Activated CD8-positive, alpha-beta memory T cell treated with anti-CD3 and anti-CD28 coated beads for 1 hour (primary cell): ENCODE measurements at places on chromosomes 6 and 20.

GRCh38 chr6:122289762-122290539 is 109.5 kb upstream of the HSF2 start:
- DNase-seq, result no peak

DNA sequence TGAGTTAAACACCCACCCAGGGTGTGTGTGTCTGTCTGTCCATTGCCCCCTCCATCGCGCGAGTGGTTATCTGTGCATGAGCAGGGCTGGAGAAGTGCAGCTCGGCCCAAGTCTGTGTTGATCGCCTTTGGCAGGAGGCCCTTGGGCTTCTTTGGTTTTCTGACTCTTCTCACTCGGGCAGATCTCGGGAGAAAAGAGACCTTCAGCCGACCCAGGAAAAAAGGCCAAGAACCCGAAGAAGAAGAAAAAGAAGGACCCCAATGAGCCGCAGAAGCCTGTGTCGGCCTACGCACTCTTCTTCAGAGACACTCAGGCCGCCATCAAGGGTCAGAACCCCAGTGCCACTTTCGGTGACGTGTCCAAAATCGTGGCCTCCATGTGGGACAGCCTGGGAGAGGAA is 132.9 kb downstream of the JPH2 start:
- no peak for DNase-seq

DNA sequence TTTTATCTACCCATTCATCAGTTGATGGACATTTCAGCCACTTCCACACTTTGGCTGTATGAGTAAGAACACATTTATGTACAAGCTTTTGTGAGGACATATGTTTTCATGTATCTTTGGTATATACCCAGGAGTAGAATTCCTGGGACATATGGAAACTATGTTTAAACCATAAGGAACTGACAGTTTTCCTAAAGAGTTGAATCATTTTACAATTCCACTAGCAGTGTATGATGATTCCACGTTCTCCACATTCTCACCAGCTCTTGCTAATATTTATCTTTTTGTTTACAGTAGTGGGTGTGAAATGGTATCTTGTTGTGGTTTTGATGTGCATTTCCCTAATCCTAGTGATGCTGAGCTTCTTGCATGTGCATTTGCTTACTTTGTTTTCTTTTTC is 338.1 kb downstream of the PLCB1 start:
- DNase-seq, result no peak

- DNase-seq, result no peak
Observed at GRCh38 chr20:62395311-62396242, 8.7 kb downstream of the RPS21 start.

- no peak for DNase-seq
Observed at GRCh38 chr20:63011798-63012197, 5.0 kb upstream of the BHLHE23 start.

DNA sequence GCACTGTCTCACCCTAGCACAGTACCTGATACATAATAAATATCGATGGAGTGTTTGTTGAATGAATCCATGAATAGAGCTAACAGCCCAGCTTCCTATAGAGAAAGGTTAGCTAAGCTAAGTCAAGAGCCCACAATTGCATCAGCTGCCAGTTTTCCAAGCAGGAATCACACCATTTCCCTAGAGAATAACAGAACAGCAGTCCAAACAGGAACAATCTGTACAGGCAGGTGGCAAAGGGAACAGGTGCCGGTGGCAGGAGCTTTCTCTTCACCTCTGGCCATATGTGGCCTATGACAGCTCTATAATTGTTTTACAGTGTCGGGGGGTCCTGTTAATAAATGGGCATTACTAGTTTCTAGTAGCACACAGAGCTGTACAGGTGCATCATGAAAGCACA is 38.8 kb downstream of the ISM1 start:
- DNase-seq, result no peak

- DNase-seq, result no peak
Observed at GRCh38 chr6:89818977-89819335, 638 bp downstream of the MDN1 start.

DNA sequence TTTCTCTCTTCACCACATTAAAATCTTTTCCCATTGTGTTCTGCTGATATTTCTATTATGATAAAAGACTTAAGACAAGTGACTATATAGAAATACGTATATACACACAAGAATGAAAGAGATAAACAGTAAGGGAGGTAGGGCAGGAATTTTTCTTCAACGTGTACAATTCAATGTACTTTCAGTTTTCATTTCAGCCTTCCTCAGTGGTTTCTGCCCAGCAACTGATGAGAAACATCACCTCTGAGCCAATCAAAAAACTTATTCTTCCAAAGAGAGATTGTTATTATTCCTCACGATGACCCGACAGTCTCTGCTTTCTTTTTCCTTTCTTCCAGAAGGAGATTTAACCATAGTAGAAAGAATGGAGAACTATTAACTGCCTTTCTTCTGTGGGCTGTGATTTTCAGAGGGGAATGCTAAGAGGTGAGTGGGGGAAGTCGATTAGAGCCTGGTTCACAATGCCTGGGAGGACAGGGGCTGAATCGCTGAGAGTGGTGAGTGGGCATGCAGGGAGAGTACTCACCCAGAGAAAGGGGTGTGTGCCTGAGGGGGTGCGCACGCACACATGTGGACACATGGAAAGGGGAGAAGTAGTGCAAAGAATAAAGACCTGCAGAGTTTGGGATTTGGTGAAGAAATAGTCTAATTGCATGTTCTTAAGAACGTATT is at the start of gene BTN3A1:
Gene BTN3A1, plus strand, starts transcription at position 289 of the 672 bp plus-strand sequence. CDS start 3,289 bp downstream, outside the sequence.
- peak; percentile 32 for DNase-seq

GRCh38 chr6:111995404-111995803 is 58.5 kb upstream of the CCN6 start:
- no peak for DNase-seq

- DNase-seq, result no peak
Observed at GRCh38 chr6:145349950-145350510, 385.3 kb downstream of the EPM2A start.

GRCh38 chr6:53916804-53917463 is 122.1 kb downstream of the LRRC1 start:
- DNase-seq, result no peak

DNA sequence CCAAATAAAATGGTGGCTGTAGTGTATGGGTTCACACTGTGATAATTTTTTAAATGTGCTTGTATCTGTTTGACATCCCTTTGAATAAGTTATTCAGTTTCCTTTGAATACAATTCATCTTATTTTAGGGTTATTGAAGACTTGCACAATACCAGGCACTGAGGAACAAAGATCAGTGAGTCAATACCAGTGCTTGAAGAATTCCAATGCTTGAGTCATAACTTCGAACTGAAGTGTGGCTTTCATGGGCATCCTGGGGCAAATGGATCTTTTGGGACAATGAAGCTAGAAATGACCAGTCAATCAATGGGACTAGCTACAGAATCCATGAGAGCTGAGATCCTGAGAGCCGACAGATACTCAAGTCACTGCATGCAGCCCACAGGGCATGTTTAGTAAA is 349.9 kb upstream of the FLRT3 start:
- no peak for DNase-seq

GRCh38 chr20:10462516-10462915 is 27.4 kb downstream of the SLX4IP start:
- DNase-seq, result no peak

DNA sequence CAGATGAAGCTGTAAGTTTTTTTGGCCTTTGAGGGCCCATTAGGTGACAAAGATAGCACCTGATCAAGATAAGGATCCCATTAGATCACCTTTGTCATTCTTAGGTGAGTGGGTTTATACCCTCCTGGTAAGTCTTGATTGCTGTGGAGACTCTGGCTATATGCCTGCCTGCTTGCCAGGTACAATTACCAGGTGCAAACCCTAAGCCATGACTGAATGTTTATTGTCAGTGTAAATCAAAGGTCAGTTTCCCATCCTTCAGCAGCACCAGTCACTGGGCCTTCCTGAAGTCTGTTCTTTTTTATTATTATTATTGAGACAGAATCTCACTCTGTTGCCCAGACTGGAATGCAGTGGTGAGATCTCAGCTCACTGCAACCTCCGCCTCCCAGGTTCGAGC is 106.4 kb upstream of the FOXO3 start:
- DNase-seq, result no peak

DNA sequence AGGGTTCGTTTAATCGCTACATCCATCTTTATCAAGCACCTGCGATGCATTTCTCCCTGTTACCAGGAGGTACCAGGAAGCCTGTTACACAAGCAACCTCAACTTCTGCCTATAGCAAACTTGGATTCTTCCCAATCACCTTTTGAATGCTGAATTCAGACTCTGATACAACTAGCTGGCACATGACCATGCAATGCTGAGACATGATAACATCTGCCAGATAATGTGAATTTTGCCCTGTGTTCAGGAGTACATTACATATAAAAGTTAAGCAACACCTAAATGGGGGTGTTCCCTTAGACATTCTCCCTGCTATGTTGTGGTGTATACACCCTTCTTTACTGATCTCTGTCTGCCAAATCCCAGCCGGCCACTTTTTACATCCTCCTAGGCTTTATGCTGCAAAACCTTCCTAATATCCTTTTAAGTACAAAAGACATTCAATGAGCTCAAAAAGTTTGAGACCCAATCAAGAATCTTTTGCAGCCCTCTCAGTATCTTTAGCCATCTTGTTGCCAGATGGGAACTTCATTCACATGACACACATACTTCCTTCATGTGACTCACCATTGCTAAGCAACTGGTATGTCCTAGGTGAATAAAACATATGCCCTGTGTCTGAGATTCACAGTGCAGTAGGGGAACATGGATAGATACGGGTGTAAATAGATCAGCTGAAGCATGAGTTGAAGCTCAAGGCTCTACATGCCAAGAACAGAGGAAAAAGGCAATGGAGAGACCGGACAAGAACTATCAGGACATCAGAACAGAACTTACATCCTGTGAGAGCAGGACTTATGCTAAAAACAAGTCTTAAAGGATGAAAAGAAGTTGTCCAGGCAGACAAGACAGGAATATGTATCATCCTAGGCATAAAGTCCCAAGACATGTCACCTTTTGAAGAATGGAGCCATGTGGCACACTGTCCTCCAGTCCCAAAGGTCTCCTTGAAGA is 84.3 kb downstream of the ZHX3 start:
- DNase-seq, result no peak

DNA sequence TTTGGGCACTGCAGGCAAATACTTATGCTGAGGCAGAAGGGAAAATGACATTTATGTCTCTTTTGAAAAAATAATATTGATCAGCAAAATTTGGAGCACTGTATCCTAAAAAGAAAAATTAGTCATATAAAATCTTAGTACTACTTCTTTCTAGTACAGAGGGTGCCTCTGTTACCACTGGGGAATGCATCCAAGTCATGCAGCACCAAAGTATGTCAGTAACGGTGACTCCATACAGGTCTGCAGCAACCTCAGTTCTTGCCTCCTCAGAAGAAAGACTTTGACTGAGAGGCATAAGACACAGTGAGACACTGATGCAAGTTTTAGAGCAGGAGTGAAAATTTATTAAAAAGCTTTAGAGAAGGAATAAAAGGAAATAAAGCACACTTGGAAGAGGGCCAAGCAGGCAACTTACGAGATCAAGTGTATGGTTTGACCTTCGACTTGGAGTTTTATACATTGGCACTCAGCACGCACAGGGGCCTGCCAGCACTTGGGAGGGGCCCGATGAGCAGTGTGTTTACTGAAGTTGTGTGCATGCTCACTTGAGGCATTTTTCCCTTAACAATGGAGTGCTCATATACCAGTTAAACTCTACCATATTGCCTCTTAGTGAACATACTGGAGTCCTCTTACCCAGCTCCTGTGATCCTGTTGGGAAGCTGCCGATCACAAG is 1244.8 kb downstream of the EPHA7 start:
- DNase-seq, result no peak

DNA sequence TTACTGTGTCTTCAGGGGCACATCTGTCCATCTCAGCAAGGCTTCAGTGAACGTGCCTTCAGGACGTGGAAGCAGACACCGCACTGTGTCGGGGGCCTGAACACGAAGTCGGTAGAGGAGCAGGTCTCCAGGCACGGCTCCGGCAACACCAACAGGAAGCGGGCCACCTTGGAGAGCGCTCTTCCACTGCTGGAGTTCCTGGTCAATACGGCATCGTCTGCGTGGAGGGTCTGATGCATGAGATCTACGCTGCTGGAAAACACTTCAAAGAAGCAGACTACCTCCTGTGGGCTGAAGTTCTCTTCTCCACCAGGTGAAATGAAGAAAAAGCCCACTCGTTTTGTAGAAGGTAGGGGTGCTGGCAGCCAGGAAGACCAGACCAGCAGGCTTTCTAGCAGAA is 69.3 kb upstream of the SLCO4A1 start:
- DNase-seq, result no peak

DNA sequence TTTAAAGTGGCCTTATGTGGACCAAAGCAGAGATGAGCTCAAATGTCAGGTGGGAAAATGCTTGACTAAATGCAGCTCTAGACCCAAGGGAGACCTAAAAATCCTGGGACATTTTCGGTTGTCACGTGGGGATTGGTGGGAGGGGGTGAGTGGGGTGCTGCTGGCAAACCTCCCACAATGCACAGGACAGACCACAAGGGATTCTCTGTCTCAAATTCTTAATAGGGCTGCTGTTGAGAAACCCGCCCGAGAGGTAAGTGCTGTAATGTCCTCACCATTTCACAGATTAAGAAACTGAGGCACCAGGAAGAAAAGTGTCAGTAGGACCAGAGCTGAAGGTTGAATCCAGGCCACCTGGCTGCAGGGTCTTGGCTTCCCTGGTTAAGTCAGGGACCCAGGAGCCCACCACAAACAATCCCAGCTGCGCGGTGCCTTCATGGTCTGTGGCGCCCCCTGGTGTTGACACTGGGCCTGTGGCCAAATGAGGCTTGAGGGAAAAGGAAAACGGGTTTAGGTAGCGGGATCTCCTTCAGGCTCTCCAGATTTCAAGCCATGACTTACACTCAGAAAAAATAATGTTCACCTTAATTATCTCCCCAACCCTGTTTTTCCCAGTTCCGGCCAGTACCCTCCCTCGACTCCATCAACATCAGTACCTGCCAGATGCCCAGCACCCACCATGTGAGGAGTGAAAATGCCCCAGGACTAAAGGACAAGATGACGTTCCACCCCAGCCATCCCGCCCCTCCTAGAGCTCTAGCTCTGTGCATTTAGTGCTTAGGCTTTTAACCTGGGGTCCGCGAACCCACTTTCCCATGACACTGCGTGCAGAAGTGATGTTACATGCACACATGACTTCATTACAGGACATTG is 7.2 kb downstream of the HLA-G start:
- DNase-seq, result no peak

GRCh38 chr6:50610562-50610961 is 102.8 kb upstream of the TFAP2D start:
- no peak for DNase-seq
